ENCODE measurements at places on chromosomes 16 and 17.

GRCh38 chr17:81486199-81486810 is 26.3 kb downstream of the ACTG1 start:
- DNase-seq: no peak
- H3K27me3 ChIP-seq: peaks cover 15% of the 10 kb centered on the region
- no peaks in the 10 kb centered on the region for H3K36me3 ChIP-seq
- H3K27ac ChIP-seq: no peak overlapping the region
- H3K4me1 ChIP-seq: peaks cover 23% of the 10 kb centered on the region

- no peak for DNase-seq
- H3K27me3 ChIP-seq: no peaks in the 10 kb centered on the region
- H3K27ac ChIP-seq: peak overlapping the region; percentile 14
- H3K4me1 ChIP-seq: peaks cover 59% of the 10 kb centered on the region
- no peak overlapping the region for H3K4me3 ChIP-seq
Observed at GRCh38 chr17:79988185-79988971, 47.3 kb downstream of the TBC1D16 start.

- H3K36me3 ChIP-seq: no peaks in the 10 kb centered on the region
- no peaks in the 10 kb centered on the region for H3K4me1 ChIP-seq
- no peak for DNase-seq
Observed at GRCh38 chr16:2874912-2875362, 8.1 kb upstream of the FLYWCH2 start.

DNA sequence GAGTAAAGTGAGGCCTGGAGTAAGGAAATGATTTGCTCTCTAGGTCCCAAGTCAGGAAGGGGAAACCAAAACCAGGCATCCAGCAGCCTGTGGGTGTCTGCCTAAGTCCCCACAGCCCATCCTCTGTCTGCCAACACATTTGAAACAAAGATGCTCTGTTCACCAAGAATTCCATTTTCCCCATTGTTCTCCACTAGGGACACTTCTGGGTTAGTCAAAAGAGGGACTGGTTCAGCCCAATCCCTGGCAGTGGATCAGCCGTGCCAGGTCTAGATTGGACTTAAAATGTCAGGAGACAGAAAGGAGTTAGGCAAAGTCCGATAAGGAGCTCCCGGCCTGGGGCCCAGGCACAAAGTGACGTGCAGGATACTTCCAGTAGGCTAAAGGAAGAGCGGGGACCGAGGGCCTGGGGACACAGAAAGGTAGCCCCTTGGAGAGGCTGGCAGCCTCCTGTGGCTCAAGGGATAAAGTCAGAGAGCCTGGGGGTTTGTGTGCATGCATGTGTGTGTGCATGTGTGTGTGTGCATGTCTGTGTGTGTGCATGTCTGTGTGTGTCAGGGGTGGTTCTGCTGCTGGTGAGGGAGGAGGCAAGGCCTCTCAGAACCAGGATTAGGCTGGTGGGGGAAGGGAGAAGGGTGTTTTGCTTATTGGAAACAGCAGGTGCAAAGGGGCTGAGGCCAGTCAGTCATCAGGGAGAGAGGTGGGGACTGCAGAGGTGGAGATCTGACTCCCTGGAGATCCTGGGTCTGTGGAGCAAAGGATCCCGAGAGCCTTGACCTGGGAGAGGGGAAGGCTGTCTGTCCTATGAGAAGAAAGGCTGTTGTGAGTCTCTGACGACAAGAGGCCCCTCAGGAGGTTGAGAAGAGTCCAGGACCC is 41.7 kb upstream of the IL34 start:
- no peaks in the 10 kb centered on the region for H3K36me3 ChIP-seq
- H3K27me3 ChIP-seq: no peaks in the 10 kb centered on the region
- no peaks in the 10 kb centered on the region for H3K4me1 ChIP-seq
- no peak overlapping the region for H3K27ac ChIP-seq
- DNase-seq: no peak
- no peak overlapping the region for H3K4me3 ChIP-seq

DNA sequence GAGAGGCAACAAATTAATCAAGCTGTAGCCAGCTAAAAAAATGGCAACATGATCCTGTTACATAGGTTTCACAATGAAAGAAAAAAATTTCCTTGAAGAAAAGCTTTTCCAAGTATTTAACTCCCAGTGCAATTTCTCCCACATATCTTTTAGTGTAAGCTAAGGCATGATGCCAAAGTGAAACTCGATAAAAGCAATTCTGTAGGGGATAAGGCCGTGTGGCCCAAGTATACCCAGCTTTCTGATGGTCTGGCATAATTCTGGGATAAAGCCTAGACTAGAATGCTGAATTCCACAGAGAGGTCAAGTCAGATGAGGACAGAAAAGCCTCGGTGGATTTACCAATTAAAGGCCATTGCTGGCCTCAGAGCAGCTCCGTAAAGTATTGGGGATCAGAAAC is 36.2 kb downstream of the CTCF start:
- H3K27me3 ChIP-seq: no peaks in the 10 kb centered on the region
- H3K4me1 ChIP-seq: peaks cover 17% of the 10 kb centered on the region
- no peak overlapping the region for H3K4me3 ChIP-seq
- no peak overlapping the region for H3K27ac ChIP-seq
- H3K36me3 ChIP-seq: no peaks in the 10 kb centered on the region

- peak overlapping the region; percentile 17 for H3K4me3 ChIP-seq
- no peak overlapping the region for H3K27ac ChIP-seq
- H3K36me3 ChIP-seq: no peaks in the 10 kb centered on the region
Observed at GRCh38 chr17:7021993-7022778, 664 bp upstream of the BCL6B start.

DNA sequence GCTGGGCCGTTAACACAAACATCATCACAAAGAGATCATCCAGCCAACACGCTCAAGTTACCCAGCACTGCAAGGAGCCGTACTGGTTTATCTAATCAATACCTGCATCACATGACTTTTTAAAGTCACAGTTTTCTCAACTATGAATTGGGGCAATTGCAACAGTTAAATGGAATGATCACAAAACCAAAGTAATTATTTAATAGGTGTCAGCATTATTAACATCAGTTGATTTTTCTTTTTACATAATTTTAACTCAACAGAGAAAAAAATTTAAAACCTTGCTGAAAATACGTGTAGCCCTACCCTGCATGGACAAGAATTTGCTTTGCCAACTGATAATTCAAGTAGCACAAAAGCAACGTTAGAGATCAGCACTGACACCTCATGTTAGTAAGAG is 95.7 kb upstream of the SOX9 start:
- no peak overlapping the region for H3K27ac ChIP-seq
- peaks cover 13% of the 10 kb centered on the region for H3K27me3 ChIP-seq
- H3K36me3 ChIP-seq: no peaks in the 10 kb centered on the region
- no peak for DNase-seq
- peaks cover 14% of the 10 kb centered on the region for H3K4me1 ChIP-seq
- H3K4me3 ChIP-seq: no peak overlapping the region

DNA sequence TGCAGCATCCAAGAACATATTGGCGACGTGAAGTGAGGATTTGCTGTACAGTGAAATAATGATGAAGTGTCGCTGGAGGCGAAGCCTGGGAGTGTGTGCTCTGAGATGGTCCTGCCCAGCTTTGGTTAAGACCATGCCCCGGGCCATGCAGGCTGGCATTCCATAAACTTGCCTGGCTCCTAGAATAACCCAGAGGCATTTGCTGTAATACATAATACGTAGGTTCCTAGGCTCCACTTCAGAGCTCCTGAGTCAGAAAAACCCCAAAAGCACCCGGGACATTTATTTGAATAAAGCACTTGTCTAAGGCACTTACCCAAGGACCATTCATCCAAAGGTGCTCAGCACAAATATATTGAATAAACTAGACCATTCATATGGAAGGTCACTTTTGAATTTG is 279.3 kb downstream of the ABCC12 start:
- H3K4me1 ChIP-seq: no peaks in the 10 kb centered on the region
- H3K27ac ChIP-seq: no peak overlapping the region
- no peaks in the 10 kb centered on the region for H3K36me3 ChIP-seq
- H3K27me3 ChIP-seq: peaks cover 22% of the 10 kb centered on the region

DNA sequence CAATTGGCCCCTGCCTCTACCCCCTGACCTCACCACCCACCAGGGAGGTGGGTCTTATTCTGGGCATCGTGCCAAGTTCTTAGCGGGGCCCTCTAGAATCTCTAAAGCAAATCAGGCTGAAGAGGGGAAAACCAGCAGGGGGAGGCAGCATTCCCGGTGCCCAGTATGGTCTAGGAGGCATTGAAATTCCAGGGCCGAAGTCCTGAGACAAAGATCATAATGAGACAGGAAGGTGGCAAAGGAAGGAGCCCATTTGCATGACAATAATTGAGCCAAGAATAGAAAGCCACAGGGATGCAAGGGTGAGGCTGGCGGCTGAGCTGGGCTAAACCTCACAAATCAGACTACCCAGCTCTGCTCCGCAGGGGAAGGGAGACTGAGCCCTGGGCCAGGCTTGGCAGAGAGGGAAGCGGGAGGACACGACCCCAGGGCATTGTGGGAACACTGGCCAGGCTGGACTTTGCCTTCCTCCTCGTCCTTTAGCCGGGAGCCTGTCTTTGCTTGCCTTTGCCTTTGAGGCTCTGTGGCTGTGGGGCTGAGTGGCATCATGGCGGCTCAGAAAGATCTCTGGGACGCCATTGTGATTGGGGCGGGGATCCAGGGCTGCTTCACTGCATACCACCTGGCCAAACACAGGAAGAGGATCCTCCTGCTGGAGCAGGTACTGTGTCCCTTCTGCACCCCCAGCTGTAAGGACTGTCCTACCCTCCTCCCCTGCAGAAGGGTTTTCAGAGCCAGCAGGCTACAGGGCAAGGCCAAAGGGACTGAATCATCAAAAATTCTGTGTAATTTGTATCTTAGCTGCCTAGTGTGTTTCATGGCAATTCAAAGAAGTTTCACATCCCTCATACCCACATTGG is at the start of gene PIPOX:
PIPOX (plus strand) TSS at position 463 of the 860 bp plus-strand sequence; CDS start at position 548, 85 bp downstream.
- no peak within 1 kb of the TSS for H3K4me3 ChIP-seq
- peaks cover 16% of the 10 kb centered on the region for H3K27me3 ChIP-seq
- peak within 1 kb of the TSS; percentile 62 for H3K27ac ChIP-seq

- no peaks in the 10 kb centered on the region for H3K36me3 ChIP-seq
- H3K27me3 ChIP-seq: peaks cover 40% of the 10 kb centered on the region
- no peak for DNase-seq
- no peaks in the 10 kb centered on the region for H3K4me1 ChIP-seq
- H3K4me3 ChIP-seq: no peak overlapping the region
Observed at GRCh38 chr17:74135391-74136167, 67.9 kb upstream of the RPL38 start.

GRCh38 chr16:58049232-58050185 is 24.0 kb downstream of the MMP15 start:
- no peaks in the 10 kb centered on the region for H3K36me3 ChIP-seq
- no peak for DNase-seq
- no peak overlapping the region for H3K4me3 ChIP-seq
- no peak overlapping the region for H3K27ac ChIP-seq

GRCh38 chr16:51941412-51941811 is 605.5 kb downstream of the TOX3 start:
- peaks cover 24% of the 10 kb centered on the region for H3K27me3 ChIP-seq
- H3K36me3 ChIP-seq: no peaks in the 10 kb centered on the region
- no peak for DNase-seq
- peaks cover 8% of the 10 kb centered on the region for H3K4me1 ChIP-seq
- H3K4me3 ChIP-seq: no peak overlapping the region

DNA sequence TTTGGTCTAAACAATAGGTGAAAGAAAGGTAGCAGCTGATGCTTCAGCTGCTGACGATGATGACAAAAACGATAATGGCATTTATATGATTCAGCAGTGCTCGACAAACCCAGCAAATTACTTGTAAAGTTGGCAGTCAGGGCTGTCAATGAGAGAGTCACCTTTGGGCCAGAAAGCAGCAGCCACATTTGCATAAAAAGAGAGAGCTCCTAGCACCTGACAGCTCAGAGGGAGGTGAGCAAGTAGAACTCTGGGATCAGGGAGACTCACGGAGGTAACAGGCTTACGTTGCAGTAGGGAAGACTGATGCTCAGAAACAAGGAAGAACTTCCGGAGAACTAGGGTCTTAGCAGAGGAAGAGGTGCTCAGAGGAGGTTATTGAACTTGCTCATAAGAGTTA is 291.9 kb upstream of the ZFHX3 start:
- no peaks in the 10 kb centered on the region for H3K4me1 ChIP-seq
- no peak overlapping the region for H3K4me3 ChIP-seq
- peaks cover 7% of the 10 kb centered on the region for H3K27me3 ChIP-seq
- no peak for DNase-seq
- no peaks in the 10 kb centered on the region for H3K36me3 ChIP-seq

- no peak for DNase-seq
- H3K27ac ChIP-seq: peak overlapping the region; percentile 80
- H3K36me3 ChIP-seq: peaks cover 12% of the 10 kb centered on the region
- H3K4me1 ChIP-seq: peaks cover 41% of the 10 kb centered on the region
- H3K4me3 ChIP-seq: no peak overlapping the region
Observed at GRCh38 chr16:31129568-31130335, 5.8 kb downstream of the PRSS8 start.

- no peaks in the 10 kb centered on the region for H3K27me3 ChIP-seq
- no peaks in the 10 kb centered on the region for H3K36me3 ChIP-seq
- H3K4me1 ChIP-seq: peaks cover 30% of the 10 kb centered on the region
- peak overlapping the region; percentile 96 for H3K27ac ChIP-seq
Observed at GRCh38 chr17:57892146-57892819, 42.4 kb upstream of the MRPS23 start.

DNA sequence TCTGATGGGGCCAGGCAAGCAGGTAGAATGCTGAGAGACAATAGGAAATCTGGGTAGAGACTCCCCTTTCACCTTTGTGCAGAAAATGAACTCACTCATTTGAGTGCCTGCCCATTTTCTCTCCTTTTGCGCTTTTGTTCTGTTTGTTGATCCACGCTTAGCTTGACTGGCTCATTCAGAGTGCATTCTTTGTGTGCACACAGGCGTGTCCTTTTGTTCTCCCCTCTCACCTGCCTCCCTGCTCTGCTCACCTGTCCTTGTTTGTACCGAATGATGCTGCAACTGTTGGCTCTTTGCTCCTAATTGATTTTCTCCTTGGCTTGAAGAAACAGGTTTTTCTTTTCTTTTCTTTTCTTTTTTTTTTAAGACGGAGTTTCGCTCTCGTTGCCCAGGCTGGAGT is 15.8 kb downstream of the PGS1 start:
- H3K27ac ChIP-seq: peak overlapping the region; percentile 57
- H3K27me3 ChIP-seq: no peaks in the 10 kb centered on the region
- no peak for DNase-seq
- peaks cover 31% of the 10 kb centered on the region for H3K4me1 ChIP-seq
- H3K36me3 ChIP-seq: peaks cover 21% of the 10 kb centered on the region

DNA sequence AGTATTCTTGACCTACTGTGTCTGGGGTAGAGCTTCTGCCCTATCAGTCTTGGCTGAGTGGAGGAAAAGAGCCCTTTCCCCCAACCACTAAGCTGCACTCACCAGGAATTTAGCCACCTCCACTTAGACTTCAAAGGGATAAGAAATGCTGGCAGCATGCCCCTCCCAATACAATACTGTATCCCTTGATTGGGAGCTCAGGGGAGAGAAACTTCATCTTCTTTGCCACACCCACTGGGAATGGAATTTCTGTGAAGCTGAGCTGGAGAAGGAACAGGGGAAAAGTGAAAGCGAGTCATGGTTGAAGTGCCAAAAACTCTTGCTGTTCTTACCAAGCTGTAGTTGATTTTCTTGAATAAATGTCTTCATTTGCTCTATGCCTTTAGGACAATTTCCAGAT is 68.8 kb downstream of the CEP112 start:
- no peak overlapping the region for H3K4me3 ChIP-seq
- DNase-seq: no peak
- H3K27me3 ChIP-seq: no peaks in the 10 kb centered on the region
- H3K4me1 ChIP-seq: peaks cover 8% of the 10 kb centered on the region
- H3K27ac ChIP-seq: no peak overlapping the region

GRCh38 chr16:57601801-57602478 is 26.5 kb upstream of the ADGRG1 start:
- no peaks in the 10 kb centered on the region for H3K36me3 ChIP-seq
- H3K4me1 ChIP-seq: peaks cover 9% of the 10 kb centered on the region
- no peak for DNase-seq
- peaks cover 4% of the 10 kb centered on the region for H3K27me3 ChIP-seq
- H3K27ac ChIP-seq: no peak overlapping the region
- no peak overlapping the region for H3K4me3 ChIP-seq

- H3K27me3 ChIP-seq: no peaks in the 10 kb centered on the region
- H3K36me3 ChIP-seq: peaks cover 6% of the 10 kb centered on the region
- H3K27ac ChIP-seq: no peak overlapping the region
- peaks cover 68% of the 10 kb centered on the region for H3K4me1 ChIP-seq
- no peak for DNase-seq
Observed at GRCh38 chr16:85524365-85524629, 88.8 kb upstream of the GSE1 start.

Data from mesothelial cell of epicardium (in vitro differentiated cells).